ENCODE measurements at places on chromosomes 11 and 22.

DNA sequence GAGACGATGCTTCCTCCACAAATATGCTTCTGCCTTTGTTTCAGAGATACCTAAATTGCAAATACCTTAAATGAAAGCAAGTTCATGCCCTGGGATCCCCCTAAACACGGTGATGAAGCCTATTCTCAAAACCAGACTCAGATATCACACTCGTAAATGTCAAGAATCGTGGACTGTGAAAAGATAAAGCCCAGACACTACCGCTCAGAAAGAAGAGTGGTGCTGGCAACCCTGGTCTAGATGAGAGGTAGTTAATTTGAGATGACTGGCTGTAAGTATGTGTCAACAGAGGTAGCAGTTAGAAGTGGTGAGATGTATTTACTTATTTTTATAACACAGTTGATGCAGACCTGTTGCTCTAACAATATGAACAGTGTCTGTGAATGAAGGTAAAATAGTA is 2.5 kb downstream of the OVCH2 start:
- no peak for DNase-seq

DNA sequence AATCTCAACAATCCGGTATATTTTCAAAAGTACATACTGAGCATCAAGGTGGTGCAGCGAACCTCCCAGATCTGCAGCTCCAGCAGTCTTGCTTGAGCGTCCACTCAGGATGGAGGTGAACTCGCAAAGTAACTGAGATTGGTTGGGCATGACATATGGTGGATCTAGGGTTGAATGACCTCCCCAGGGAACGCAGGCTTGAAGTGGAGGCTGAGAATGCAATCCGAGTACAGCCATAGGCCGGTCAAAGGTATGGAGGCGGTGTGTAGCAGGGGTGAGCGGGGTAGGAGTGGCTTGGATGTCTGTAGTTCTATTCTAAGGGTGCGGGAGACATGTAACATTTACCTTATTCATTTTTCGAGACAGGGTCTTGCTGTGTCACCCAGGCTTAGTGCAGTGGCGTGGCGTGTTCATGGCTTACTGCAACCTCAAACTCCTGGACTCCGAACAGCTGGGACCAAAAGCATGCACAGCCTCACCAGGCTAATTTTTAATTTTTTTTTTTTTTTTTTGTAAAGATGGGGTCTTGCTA is 631 bp upstream of the C22orf39 start:
- peak; percentile 97 for DNase-seq

GRCh38 chr11:96054870-96055705 is 131.2 kb upstream of the MTMR2 start:
- DNase-seq = peak; percentile 70

GRCh38 chr11:33724644-33725035 is 11.6 kb downstream of the CD59 start:
- no peak for DNase-seq

GRCh38 chr11:67600324-67601029 is 6.3 kb upstream of the NDUFV1 start:
- DNase-seq = no peak

- no peak for DNase-seq
Measured at GRCh38 chr11:108009497-108010370, 1.0 kb downstream of the CUL5 start.

GRCh38 chr22:43273902-43274484 is 69.2 kb downstream of the SCUBE1 start:
- peak; percentile 65 for DNase-seq

GRCh38 chr11:44258190-44258489 is 51.8 kb downstream of the ALX4 start:
- DNase-seq = no peak

GRCh38 chr11:100866453-100866852 is 179.4 kb downstream of the ARHGAP42 start:
- no peak for DNase-seq

GRCh38 chr11:70064008-70064725 is 13.9 kb upstream of the ANO1 start:
- no peak for DNase-seq

DNA sequence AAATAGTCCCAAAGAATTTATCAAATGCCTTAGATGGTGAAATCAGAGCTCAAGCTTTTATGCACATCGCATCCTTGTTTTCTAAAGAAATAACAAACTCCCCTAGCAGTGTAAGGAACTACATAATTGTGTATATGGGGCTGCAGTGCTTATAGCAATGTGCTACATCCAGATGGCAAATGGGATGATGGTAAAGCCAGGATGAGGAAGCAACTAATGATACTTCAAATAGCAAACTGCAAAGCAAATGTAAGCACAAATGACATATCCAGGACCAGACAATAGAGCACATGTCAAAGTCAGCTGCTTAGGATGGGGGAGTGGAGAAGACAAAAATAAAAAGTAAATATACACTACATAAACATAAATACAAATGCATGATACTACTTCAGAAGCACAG is 425.9 kb downstream of the OPCML start:
- no peak for DNase-seq

- DNase-seq = peak; percentile 51
Measured at GRCh38 chr22:25930788-25931310, 188.9 kb downstream of the MYO18B start.

DNA sequence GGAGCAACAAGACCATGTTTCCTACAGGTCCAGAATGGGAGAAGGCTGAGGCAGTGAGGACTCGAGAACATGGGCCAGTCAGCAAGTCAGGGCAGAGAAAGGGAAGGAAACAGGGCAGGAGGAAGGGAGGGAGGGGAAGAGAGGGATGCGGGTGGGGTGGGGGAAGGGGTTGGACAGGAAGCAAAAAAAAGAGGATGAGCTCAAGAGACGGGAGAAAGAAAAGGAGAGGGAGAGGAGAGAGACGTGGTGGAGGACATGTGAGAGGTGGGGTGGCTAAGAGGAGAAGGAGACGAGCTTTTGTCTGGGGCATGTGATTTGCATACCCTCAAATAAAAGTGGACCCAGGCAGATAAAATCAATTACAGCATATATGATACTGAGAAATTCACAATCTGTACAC is 389.5 kb upstream of the B3GAT1 start:
- DNase-seq = no peak

GRCh38 chr11:83957038-83957900 is 671.1 kb upstream of the CCDC90B start:
- DNase-seq = no peak

- no peak for DNase-seq
Measured at GRCh38 chr11:34749666-34750659, 129.1 kb downstream of the EHF start.

- no peak for DNase-seq
Measured at GRCh38 chr11:125164091-125164421, 495 bp upstream of the PKNOX2 start.

GRCh38 chr11:44904261-44905020 is 46.2 kb downstream of the TP53I11 start:
- peak; percentile 71 for DNase-seq

DNA sequence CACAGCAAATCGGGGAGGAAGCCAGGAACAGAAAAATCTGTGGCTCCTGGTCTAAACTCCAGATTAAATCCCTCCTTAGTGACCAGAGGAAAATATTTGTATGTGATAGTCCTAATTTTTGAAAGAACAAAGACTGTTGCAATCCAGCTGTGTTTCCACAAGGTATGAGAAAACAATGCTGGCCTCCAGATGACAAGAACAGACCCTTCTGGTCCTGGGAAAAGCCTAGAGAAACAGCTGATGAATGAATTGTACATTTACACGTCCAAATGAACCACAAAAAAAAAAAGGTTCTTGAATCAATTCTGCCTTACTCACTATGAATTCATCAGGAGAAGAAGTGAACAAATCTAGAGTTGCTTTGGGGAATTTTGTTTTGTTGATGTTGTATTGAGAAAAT is 63.7 kb downstream of the ETS1 start:
- DNase-seq = no peak

- DNase-seq = no peak
Measured at GRCh38 chr11:38019072-38019775, 1421.2 kb upstream of the RAG2 start.

- DNase-seq = no peak
Measured at GRCh38 chr22:42639541-42640241, 710 bp downstream of the ATP5MGL start.

GRCh38 chr11:126348806-126349582 is 6.5 kb upstream of the ST3GAL4 start:
- no peak for DNase-seq

GRCh38 chr11:94928117-94928990 is 45.0 kb downstream of the CWC15 start:
- DNase-seq = no peak

DNA sequence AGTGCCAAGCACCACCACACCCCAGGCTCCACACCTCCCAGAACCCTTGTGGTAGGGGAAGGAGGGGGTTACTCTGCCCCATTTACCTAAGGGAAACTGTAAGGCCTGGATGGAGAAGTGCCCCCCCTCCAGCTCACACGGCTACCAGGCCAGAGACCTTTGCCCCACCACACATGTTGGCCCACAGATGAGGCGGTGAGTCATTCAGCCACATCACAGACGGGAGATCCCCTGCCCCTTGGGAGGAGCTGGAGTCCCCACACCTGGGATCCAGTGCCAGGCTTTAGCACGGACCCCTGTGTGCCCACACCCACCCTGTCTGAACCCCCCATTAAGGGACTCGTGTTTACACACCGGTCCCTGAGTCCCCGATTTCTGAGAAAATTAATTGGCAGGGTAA is 24.9 kb downstream of the CDKN1C start:
- DNase-seq = no peak

- no peak for DNase-seq
Measured at GRCh38 chr11:92738276-92738675, 231.2 kb upstream of the MTNR1B start.

DNA sequence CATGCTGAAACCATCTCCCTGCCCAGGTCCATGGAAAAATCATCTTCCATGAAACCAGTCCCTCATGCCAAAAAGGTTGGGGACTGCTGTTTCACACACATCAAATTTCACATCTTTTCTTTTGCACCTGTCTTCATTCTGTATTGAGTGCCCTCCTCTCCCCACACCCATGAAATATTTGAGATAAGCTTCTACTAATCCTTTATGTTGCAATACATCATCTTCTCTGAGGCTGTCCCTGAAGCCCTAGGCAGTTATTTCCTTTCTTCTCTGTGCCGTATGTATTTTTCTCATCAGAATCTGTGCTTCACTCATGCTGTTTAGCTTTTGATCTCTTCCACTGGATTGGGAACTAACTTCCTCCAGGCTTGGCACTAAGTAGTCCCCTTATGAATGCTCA is 40.0 kb upstream of the RRM1 start:
- DNase-seq = no peak

- DNase-seq = peak; percentile 50
Measured at GRCh38 chr22:38460426-38460840, 5.4 kb upstream of the KCNJ4 start.

DNA sequence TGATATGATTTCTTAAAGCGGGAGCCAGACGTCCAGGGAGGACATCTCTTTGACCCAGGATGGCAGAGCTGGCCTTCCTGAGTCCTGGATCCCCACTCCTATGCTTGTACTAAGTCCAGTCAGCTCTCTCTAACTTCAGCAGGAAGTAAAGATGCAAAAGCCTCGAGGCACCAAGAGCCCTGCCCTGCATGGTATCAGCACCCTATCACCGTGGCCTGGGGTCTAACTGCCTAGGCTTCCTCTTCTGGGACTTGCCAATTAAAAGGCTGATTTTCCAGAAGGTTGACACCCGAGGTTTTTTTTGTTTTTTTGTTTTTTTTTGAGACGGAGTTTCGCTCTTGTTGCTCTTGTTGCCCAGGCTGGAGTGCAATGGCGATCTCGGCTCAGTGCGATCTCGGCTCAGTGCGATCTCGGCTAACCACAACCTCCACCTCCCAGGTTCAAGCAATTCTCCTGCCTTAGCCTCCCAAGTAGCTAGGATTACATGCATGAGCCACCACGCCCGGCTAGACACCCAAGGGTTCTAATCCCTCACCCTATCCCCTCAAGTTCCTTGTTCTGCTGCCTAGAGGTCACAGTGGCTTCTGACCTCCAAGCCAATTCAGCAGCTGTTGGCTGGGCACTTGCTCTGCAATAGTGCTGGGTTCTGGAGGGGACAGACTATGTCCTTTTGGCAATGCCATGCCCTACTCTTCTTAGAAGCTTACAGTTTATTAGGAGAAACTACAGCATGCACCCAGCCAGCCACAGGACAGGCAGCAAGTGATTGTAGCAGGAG is 50.6 kb upstream of the FTH1 start:
- no peak for DNase-seq

DNA sequence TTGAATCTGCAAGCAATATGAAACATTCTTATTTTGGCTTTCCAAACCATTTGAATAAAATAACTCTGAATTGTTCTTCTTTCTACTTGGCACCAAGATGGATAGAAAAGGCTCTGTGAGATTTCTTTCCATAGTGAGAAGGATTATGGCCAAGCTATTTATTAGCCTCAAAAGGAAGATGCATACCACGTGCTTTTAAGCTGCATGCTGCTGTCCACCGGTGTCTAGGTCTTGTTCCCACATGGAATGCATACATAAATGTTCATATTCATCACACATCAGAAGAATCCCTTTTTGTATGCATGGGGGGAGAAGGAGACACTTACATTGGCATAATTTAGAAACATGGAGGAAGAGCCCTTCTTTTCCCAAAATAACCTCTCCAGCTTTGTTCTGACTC is 273.4 kb downstream of the FAM76B start:
- DNase-seq = no peak

GRCh38 chr11:13042873-13043342 is 33.8 kb downstream of the RASSF10 start:
- DNase-seq = no peak

DNA sequence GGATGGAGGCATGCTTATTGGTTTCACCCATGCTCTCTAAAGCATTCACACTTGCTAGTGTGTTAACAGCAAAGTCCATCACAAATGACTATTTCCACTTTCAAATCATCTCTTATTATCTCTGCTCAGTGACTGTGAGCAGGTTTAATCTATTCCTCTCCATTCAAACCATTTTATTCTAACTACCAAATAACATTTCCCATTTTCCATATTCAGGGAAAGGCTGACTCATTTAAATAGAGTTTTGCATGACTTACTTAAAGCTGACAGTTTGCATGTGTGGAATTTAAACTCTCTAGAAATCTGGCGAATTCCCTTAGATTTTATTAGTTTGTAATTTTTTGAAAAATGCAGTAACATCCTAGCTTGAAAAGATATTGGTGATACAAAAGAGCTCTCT is 615.7 kb upstream of the LRRC4C start:
- no peak for DNase-seq
